ENCODE measurements at places on chromosomes 6 and 20.

DNA sequence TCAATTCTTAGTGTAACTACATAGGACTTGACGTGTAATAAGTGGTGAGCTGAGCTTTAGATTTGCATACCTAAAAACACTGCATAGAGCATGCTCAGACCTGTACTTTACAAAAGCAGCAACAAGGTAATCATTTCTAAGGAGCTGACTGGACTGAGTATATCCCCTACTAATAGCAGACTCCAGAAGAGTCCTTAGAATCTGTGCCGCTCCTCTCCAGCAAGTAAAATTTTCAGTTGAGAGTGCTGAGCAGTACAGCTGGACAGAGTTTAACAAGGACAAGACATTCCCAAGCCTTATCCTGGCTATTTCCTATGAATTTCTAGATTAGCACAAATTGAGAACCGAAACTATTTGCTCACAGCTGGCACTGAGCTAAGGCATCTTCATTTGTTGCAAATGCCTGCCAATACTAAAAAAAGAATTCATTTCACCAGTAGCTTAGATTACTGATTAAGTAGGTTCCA lies 26.1 kb upstream of the KLHL31 start:
- no peak for DNase-seq

GRCh38 chr6:13405961-13406477 lies 77.7 kb upstream of the TBC1D7 start:
- no peak for DNase-seq

GRCh38 chr6:2471472-2471871 lies 226.1 kb upstream of the GMDS start:
- no peak for DNase-seq

DNA sequence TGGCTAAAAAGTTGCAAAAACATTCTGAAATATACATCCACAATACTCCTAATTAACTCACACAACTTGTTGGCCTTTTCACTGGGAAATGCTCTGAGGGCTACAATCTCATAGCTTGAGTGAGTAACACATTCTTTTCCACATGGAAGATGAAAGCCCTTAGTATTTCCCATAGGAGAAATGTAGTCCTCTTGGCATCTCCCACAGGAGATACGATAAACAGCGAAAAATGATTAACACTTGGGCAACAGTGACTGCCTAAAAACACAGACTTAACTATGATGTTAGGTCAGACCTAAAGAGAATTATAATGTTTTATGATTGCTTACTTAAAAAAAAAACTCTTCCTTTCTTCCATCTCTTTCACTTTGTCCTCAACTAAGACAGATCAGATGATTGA lies 9.0 kb downstream of the MYLK4 start:
- no peak for DNase-seq

DNA sequence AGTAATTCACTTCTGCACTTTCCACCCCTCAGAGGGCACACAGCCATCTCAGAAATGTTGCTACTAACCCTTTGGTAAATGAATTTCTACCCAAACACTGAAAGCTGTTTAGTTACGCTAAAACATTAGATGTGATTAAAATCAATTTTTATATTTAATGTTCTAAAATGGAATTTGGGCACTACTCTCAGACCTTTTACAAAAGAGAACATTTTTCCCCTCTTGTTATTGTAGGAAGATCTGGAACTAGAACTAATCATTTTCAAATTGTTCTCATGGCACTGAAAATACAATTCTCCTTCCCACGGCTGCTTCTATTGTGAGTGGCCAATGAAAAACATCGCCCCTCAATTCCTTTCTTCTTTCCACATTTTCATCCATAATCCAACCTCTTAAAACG lies 627.4 kb downstream of the CDH26 start:
- no peak for DNase-seq

DNA sequence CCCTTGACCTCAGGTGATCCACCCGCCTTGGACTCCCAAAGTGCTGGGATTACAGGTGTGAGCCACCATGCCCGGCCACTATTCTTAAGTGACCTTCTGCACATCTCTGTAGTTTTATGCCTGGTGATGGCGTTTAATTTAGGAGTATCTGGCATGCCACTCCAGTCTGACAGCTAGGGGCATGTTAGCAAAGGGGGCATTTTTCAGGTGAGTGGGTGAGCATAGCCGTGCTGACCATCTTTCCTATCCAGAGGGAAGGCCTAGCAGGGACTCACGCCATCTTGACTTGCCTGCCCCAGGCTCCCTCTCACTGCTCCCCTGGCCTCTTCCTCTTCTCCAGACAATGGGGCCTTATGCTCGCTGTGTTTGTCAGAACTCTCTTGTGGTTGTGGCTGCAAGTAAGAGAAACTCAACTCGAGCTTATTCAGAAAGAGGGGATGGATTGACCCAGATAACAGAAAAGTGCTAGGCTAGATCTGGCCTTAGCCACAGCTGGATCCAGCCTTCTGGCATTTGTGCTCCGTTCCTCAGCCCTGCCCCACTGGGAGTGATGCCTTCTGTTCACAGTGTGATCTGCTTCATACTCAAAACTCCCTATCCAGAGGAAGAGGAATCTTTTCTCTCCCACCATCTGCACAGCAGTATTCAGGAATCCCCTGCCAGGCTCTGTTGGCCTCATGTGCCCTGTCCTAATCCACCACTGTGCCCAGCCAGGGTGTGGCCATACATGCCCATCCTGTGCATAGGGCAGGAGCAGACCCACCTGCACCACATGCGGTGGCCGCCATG lies 174.5 kb upstream of the AKAP12 start:
- no peak for DNase-seq

- DNase-seq: no peak
Measured at GRCh38 chr6:22467645-22468044, 101.7 kb upstream of the HDGFL1 start.

- DNase-seq: no peak
Measured at GRCh38 chr6:45438849-45439406, 61.2 kb upstream of the SUPT3H start.

- no peak for DNase-seq
Measured at GRCh38 chr6:42224222-42225028, 6.8 kb upstream of the MRPS10 start.

DNA sequence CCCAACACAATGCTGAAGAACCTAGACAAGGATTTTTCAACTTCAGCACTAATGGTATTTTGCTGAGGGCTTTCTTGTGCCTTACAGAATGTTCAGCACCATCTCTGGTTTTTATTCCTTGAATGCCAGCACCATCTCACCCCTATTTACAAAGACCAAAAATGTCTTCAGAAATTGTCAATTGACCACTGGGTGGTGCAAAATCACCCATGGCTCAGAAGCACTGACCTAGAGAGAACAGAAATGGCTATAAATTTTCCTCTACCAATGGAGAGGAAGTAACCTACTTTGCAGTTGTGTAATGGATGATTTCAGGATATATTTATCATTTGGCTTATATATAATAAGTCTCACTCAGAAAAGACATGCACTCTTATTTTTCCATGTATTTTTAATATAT lies 431.0 kb upstream of the IRAK1BP1 start:
- no peak for DNase-seq

DNA sequence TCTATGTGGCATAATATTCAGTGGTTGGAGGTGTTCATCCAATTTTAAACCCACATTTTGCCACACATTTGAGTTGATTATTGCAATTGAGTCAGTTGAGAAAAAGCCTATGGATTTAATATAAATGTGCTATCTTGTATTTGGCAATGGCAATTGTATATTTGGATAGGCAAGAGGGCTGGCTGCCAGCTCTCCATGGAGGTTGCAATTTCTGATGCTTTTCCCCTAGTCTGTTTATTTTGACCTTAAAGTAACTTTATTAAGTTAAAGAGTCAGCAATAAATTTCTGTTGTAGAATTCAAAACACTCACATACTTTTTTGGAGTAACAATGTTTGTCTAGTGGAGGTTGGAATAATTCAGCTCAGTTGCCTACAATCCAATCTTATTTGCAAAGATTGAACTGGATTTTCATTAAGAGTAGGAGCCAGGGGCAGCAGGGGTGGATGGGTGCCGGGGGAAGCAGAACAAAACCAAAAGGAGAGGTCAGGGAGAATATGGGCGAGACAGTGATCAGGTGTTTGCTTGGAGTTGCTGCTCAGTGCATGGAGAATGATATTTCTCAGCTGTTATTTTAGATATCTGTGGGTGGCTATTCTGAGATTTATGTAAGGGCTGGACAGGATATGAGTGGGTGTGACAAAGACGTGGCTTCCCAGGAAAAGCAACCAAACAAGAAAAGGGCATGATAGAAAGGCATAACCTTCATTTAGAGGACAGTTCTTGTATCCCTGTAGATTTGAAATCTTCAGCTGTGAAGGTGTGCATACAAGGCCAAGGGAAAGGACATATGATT lies 163.0 kb downstream of the HDGFL1 start:
- DNase-seq: no peak

DNA sequence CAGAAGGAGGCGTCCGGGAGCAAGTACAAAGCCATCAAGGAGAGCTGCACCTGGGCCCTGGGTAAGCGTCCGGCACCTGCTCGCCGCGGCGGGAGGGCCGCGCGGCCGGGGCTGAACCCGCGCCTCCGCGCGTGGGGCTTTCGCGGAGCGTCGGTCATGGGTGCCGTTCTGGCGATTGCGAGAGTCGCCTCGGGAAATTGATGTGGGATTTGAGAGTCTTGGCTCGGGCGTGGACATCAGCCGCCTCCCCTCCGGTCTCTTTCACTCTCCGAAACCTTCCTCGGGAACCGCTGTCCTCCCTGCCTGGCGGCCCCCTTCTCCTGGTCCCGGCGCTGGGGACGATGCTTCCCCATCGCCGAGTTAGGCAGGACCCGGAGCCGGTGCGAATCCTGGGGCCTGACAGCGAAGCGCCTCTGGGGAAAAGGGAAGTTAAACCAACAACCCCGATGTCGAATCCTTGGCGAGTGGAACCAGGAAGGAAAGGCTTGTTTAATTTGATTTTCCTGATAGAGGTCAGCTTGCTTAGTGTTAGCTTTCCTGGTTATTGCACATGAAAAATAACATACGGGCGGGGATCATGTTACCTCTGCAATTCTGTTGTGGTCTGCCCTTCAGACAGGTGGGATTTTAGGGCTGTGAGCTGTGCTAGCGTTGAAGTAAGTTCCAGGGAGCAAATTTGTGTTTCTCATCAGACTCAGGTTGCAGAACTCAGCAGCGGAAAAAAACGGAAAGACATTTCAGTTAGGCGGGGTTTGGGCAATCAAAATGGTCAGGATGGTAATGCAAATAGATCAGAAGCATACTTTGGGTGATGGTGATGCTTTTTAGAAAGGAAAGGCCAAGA lies 594 bp downstream of the ARFGEF3 start:
- no peak for DNase-seq

DNA sequence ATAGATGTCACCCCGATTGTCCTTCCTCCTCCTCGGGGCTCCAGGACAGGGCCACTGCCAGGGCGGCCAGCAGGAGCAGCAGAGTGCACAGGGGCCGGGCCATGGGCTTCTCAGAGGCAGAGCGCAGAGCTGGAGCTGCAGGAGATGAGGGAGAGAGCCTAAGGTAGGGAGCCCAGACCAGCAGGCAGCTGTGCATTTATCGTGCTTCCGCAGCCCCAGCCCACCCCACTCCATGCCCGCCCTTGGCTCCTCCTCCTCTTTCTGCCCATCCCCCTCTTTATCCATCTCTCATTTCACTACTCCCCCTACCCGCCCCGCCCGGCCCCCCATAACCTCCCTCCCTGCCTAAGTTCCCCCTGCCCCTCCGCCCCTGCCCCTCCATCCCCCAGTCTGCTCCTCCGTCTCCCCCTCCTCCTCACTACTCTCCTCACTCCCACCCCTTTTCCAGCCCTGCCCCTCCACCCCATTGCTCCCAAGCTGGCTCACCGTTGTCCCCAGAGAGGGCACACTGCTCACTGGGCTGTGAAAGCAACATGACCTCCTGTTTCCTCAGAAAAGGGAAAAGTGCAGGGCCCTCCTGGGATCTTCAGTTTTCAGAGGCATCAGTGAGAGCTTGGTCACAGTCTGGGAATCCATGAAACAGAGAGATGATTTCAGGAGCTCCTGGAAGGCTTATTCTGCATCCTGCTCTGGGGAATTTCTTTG lies 25.5 kb upstream of the CST1 start:
- no peak for DNase-seq

GRCh38 chr20:37534401-37535157 lies 6.9 kb upstream of the BLCAP start:
- DNase-seq: no peak

GRCh38 chr6:53055873-53056272 lies 9.3 kb upstream of the FBXO9 start:
- no peak for DNase-seq

DNA sequence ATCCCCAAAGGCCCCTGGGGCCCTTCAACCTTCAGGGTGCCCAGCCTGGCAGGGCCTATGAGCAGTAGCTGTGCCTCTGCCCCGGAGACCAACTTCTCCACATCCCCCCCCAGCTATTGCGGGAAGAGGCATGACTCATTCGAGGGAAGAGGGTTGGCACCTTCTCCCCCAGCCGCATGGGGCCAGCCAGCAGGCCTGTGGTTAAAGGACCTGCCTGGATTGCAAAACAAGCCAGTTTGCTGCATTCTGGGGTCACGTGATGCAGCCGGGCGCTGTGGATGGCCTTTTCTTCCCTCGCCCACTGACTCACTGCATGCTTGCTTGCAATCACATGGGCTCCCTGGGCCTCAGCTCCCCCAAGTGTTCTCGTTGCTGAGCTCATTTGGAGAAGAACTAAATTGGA lies 182.5 kb downstream of the MAFB start:
- DNase-seq: peak; percentile 76

DNA sequence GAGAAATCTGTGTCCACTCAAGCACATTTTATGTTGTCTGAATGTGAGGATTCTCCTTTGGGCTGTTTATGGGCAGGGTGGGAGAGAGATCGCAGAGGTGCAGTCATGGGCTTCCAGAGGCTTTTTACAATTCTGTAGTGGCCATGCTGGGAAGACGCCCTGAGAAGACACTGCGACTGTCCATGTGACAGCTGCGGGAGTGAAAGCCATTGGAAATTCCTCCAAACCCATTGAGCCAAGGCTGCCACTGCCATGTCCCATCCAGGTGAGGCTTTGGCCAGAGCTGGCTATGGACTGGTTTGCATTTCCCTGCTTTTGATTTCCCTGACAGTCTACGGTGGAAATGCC lies 216.9 kb upstream of the ECI2 start:
- DNase-seq: no peak

GRCh38 chr20:22430154-22430745 lies 154.1 kb downstream of the FOXA2 start:
- DNase-seq: no peak

DNA sequence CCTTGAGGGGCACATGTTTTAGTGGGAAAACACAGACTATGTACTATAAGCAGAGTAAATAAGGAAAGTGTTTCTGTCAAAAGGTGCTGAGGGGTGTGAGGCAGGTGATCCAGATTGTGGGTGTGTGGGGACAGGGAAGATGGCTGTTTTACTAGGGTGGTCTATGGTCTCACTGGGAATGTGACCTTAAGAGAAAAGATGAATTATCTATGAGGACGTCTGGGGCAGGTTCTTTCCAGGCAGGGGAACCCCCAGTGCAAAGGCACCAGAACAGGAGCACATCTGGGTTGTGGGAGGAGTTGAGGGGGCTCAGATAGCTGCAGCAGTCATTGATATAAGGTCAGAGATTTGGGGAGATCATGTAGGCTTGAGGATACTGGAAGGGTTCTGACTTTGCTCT lies 18.2 kb upstream of the POLR1H start:
- DNase-seq: no peak

GRCh38 chr6:16236631-16237199 lies 1.7 kb upstream of the GMPR start:
- DNase-seq: peak; percentile 63

GRCh38 chr20:2408111-2408510 lies 27.4 kb downstream of the TGM6 start:
- no peak for DNase-seq

- no peak for DNase-seq
Measured at GRCh38 chr20:58665606-58666005, 14.5 kb downstream of the STX16 start.

GRCh38 chr20:47476452-47476851 lies 25.2 kb upstream of the NCOA3 start:
- DNase-seq: no peak

Data from left colon (tissue), 2 donors.